ENCODE measurements at places on chromosomes 7 and 10. TPM values are rescaled to one million over a fixed set of nuclear protein-coding genes. Genes with fewer than 3 reads are reported as not detected.

The AFAP1L2 gene
- polyA plus RNA-seq: 2.0 TPM

GRCh38 chr7:131381069-131381838 lies 53.6 kb downstream of the MKLN1 start:
- no peak overlapping the region for H3K4me3 ChIP-seq
- no peak overlapping the region for H3K27ac ChIP-seq
- DNase-seq: no peak
- peaks cover 28% of the 10 kb centered on the region for H3K4me1 ChIP-seq
- no peaks in the 10 kb centered on the region for H3K36me3 ChIP-seq

- H3K4me3 ChIP-seq: no peak overlapping the region
- H3K27ac ChIP-seq: no peak overlapping the region
- H3K27me3 ChIP-seq: peaks cover 41% of the 10 kb centered on the region
- H3K36me3 ChIP-seq: peaks cover 11% of the 10 kb centered on the region
- DNase-seq: no peak
Observed at GRCh38 chr7:590731-591551, 71.3 kb upstream of the PDGFA start.

GRCh38 chr7:89072081-89072480 lies 276.5 kb upstream of the TEX47 start:
- H3K36me3 ChIP-seq: no peaks in the 10 kb centered on the region
- no peaks in the 10 kb centered on the region for H3K4me1 ChIP-seq
- no peak overlapping the region for H3K27ac ChIP-seq
- H3K4me3 ChIP-seq: no peak overlapping the region
- no peaks in the 10 kb centered on the region for H3K27me3 ChIP-seq

The LDB3 gene
- not detected for polyA plus RNA-seq

Measured in immature natural killer cell (primary cell).